ELR (cell line): ENCODE measurements at places on chromosomes 1 and 21.

- no peak for DNase-seq
Observed at GRCh38 chr1:62335656-62336055, 16.4 kb upstream of the KANK4 start.

DNA sequence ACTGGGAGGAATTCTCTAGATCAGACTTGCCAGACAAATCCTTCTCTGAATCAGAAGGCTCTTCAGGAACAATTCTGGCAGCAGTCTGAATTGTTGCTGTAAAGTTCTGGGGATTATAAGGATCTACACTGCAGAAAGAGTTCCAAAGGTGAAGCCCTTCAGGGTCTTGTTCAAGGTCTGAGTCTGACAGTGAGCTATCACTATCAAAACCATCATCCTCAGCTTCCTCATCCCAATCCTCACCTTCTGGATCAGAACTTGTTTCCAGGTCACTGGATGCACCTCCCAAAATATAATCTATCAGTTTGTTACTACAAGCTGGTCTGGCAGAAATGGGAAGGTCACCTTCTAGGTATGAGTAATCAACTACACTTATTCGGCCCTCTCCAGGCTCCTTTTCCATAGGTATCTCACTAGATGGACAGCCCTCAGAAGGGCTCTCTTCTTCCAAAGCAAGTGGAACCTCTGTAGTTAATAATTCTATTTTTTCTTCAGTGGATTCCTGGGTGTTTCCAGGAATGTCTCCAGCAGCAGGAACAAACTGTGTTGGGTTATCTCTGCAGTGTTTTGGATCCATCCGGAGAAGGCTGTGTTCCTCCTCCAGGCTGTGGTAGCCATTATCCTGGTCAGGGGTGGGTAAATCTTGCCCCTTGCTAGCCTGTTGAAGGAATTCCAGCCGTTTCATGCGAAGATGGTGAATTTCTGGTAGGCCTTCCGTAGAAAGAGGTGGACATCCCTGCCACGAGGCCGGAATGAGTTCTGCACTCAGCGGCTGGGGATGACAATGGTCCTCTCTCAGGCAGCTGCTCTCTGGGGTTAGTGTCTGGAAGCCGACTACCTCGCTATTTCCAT, 1.6 kb downstream of the PPP1R15B start:
- DNase-seq = peak; percentile 43

- DNase-seq = no peak
Observed at GRCh38 chr1:9850442-9851162, 26.8 kb upstream of the CLSTN1 start.

- DNase-seq = no peak
Observed at GRCh38 chr21:33898586-33898985, 17.0 kb downstream of the ATP5PO start.
